Stimulated activated effector memory CD8-positive, alpha-beta T cell treated with anti-CD3 and anti-CD28 coated beads, Interleukin-12 subunit alpha, Interleukin-12 subunit beta, amount 100 ng/mL, for 72 hours (primary cell): ENCODE measurements at places on chromosomes 2 and 18.

DNA sequence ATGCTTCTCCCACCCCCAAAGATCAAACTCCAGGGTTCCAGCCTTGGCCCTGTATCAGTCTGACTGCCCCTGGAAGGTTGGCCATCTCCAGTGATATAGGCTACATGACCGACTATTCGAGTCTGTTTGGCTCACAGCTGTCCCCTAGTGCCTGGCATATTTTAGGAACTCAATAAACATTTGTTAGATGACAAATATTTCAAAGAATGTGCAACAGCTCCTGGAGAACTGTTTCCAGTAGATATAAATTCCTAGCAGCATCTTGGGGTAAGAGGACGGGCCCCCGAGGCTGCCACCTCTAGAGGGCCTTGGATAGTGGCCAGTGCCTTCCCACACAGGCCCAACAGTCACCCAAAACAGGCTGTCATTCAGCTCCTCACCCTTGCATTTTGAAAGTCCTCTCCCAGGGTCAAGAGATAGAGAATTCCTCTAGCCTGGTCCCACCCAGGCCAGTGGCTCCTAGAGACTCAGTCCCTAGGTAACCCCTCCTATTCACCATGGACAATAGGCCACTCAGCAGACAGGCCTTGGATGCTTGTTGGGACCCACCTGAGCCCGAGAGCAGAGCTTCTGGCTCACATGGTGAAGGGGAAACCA is 45.1 kb upstream of the ATP6V1B1 start:
- DNase-seq, result no peak

- no peak for DNase-seq
These were observed 677 bp upstream of the SMAD4 start for GRCh38 chr18:51029378-51029693.

DNA sequence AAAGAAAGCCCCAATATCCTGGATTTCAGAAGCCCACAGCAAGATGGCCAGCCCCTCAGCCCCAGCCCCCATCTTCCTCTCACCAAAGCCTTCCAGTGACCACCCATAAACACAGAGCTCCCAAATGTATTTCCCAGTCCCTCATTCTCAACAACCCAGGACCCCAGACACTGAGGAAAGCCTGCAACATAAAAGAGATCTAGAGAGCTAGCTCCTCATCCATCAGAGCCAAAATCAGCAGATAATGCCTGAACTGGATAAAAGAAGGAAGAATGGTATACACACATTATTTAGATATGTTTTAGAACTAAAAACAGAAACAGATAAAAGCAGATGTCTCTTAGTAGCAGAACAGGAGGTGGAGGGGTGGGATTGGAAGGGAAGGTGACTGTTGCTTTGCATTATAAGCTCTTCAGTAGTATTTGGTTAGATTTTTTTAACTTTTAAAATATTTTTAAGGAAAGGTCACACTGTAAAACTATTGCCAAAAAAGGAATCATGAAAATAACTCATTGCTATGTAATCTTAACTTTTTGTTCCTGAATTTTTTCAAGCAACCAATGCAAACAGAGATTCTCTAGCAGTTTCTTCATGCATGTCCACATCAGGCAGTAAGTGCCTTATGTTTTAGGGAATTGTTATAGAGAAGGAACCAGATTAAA is 144.2 kb upstream of the PKDCC start:
- no peak for DNase-seq

- no peak for DNase-seq
These were observed 19.7 kb upstream of the RIOK3 start for GRCh38 chr18:23433360-23433759.

DNA sequence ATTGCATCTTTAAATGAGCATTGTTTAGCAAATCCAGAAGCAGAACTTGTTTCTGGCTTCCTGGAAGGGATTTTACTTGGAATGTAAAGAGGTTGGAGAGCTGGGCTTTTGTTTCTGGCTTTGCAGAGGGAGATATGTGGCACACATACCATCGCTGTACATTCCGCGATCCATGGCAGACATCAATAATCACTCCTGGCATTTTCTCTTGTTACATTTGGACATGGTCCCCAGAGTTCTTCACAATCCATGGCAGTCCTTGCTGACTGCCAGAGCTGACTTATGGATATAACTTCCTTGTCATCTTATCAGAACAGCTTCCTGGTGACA is 445.6 kb upstream of the SPRED2 start:
- DNase-seq, result no peak

DNA sequence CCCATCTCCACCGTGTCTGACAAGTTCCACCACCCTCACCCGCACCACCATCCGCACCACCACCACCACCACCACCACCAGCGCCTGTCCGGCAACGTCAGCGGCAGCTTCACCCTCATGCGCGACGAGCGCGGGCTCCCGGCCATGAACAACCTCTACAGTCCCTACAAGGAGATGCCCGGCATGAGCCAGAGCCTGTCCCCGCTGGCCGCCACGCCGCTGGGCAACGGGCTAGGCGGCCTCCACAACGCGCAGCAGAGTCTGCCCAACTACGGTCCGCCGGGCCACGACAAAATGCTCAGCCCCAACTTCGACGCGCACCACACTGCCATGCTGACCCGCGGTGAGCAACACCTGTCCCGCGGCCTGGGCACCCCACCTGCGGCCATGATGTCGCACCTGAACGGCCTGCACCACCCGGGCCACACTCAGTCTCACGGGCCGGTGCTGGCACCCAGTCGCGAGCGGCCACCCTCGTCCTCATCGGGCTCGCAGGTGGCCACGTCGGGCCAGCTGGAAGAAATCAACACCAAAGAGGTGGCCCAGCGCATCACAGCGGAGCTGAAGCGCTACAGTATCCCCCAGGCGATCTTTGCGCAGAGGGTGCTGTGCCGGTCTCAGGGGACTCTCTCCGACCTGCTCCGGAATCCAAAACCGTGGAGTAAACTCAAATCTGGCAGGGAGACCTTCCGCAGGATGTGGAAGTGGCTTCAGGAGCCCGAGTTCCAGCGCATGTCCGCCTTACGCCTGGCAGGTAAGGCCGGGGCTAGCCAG is 1.2 kb downstream of the ONECUT2 start:
- DNase-seq, result no peak

- no peak for DNase-seq
These were observed 173.3 kb downstream of the ALPK2 start for GRCh38 chr18:58455314-58456188.

DNA sequence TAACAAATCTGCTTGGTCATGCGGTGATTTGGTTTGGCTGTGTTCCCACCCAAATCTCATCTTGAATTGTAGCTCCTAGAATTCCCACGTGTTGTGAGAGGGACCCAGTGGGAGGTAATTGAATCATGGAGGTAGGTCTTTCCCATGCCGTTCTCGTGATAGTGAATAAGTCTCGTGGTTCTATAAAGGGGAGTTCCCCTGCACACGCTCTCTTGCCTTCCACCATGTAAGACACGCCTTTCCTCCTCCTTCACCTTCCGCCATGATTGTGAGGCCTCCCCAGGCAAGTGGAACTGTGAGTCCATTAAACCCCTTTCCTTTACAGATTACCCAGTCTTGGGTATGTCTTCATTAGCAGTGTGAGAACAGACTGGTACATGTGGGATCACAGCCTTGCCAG is 36.7 kb downstream of the TRABD2A start:
- no peak for DNase-seq

DNA sequence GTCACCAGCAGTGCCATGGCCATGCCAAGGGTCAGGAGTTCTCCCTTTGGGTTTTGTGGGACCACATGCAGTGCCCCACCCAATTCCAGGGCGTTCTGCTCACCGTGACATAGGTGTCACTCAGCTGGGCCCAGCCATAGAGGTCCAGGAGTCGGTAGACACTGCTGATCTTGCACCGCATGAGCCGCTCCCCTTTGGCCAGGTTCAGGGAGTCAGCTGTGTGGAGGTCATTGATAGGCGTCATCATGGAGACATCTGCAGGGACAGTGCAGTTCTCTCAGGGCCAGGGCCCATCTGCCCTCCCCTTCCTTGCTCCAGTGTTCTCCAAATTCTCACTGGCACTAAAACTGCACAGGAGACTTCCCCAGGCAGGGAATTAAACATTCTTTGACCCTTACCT is 71.9 kb downstream of the ADD2 start:
- no peak for DNase-seq

DNA sequence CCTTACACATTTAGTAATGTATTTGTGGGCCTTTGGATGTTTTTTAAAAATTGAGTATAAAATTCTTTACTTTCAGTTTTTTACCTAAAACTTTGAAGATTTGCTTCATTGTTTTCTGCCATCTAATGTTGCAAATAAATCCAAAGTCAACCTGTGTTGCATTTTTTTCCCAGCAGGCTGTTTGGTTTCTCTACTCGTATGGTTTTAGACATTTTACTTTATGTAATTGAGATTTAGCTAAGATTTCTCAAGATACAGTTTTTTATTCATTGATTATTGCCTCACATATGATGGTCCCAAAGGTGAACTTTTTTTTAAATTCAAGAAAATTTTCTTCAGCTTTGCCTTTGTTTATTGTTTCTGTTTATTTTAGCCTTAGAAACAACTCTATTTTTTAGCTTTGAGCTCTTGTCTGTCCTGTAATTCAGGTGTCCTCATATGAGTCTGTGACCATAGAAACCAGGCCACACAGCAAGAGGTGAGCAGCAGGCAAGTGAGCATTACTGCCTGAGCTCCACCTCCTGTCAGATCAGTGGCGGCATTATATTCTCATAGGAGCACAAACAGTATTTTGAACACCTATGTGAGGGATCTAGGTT is 53.4 kb upstream of the TBR1 start:
- DNase-seq, result no peak

- DNase-seq, result no peak
These were observed 127.8 kb downstream of the FBXO15 start for GRCh38 chr18:74019864-74020263.

DNA sequence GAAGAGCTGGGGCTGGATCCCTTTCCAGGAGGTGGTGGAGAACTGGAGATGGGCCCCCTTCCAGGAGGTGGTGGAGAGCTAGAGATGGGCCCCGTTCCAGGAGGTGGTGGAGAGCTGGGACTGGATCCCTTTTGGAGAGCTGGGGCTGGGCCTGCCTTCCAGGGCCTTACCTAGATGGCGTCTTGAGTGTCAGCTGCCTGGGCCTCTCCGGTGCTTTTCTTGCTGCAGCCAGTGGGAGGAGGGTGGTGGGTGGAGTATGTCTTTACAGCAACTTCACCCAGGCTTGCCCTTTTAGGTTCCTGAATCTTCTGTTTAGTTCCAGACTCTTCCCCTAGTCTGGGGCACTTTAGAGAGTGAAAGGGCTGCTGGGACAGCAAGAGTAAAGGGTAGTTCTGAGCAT is 19.1 kb upstream of the TXNDC2 start:
- no peak for DNase-seq

DNA sequence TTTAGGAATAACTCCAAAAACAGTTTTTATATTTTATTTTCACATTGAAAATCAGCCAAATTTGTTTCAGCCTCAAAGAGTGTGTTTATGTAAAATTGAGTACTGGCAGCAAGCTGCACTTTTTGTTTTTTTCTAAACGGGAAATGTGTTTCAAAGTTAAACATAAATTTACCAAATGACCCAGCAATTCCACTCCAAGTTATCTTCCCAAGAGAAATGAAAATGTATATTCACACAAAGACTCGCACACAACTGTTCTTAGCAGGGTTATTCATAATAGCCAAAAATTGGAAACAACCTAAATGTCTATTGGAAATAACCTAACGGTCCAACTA is 9.3 kb downstream of the ALPK2 start:
- DNase-seq, result no peak

DNA sequence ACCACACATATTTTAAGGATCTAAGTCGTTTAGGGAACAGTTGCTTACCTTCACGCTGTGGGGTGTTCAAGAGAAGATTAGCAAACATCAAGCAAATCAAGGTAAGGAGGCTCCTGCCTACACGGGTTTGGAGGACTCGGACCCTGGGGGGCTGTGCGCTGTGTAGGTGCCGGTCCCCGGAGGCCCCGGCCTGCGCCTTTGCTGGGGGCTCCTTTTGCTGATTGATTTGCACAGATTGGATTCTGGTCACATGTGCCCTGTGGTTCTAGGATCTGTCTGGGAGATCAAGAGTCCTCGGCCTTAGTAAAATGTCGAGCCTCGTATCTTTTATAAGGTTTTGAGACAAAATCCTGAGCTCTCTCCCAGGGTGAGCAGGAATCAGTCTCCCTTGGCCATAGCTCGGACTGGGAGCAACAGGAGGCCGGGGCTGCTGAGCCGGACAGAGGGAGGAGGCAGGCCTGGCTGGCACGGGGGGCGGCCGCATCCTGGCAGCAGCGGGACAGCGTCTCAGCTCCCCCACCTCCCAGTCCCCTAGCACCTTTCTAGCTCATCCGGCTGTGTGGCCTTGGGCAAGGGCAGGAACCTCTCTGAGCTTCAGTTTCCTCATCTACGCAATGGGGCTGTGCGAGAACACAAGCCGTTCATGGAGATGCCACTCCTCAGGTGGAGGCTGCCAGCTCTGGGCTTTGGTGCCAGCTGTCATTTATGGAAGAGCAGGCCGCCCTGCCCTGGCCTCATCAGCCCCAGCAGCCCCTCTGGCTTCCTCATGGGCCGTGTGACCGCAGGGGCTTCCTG is 147.2 kb downstream of the MBP start:
- DNase-seq, result no peak

GRCh38 chr2:12807907-12808810 is 91.4 kb downstream of the TRIB2 start:
- no peak for DNase-seq

- no peak for DNase-seq
These were observed 104.2 kb downstream of the LRP2 start for GRCh38 chr2:169258045-169258601.

DNA sequence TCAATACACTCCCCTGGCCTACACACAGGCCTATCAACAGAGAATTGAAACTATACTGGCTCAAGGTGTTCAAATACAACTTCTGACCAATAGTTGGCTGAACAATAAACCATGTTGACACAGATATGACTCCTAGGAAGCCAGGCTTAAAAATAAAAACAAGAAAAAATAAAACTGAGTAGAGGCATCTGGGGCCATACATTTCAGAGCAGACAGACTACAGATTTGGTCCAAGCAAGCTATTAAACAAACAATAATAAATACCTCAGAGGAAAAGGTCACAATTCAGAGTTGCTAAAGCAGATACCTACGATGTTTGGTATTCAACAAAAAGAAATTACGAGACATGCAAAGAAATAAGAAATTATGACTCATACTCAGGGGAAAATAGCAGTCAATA is 132.8 kb upstream of the ACVR2A start:
- no peak for DNase-seq

GRCh38 chr2:30488012-30488659 is 41.1 kb downstream of the LCLAT1 start:
- DNase-seq, result no peak

DNA sequence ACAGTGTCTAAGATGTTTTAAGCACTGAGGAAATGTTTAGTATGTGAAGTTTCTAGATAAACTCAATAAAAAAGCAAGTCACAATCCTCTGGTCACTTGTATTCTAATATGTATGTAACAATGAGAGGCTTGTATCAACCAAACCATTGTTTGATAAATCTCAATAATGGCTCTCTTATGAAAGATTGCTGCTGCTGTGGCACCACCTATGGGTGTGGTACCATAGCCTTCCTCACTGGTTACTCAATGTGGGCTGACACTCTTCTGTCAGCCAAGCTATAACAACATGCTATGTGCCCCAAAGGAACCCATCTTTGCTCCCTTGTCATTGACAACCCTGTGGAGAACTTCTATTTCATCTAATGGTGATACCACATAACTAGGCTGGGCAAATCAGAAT is 12.6 kb upstream of the RAB1A start:
- no peak for DNase-seq
